ENCODE measurements at places on chromosomes 7 and 10.

DNA sequence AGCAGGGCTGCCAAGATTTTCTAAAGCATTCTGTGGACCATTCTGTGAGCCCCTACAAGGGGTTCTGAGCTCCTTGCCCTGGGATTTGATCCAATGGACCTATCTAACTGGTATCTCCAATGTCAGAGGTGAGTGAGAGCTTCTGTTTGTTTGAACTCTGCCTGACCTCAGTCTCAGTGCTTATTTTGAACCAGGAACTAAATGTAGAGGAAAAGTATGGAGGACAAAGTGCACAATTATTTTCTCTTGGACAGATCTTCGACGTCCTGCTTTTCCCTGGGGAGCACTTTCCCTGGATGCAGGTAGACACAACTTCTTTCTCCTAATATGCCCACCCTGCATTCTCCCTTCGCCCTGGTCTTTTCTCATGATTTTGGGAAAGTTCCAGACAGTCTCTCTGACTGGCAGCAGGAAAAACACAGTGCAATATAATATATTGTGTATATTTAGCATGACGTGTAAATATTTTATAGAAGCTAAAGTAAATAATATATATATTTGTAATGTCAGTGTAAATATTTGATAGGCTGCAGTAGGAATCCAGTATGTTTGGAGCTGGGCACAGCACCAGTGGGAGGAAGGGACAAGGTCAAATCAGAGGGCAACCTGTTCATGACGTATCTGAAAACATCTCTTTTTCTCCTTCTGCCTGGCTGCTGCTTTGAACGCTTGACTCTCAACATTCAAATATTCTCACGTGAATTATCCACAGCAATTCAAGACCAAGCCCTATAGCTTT, 184.0 kb upstream of the LYZL1 start:
- DNase-seq, result no peak

DNA sequence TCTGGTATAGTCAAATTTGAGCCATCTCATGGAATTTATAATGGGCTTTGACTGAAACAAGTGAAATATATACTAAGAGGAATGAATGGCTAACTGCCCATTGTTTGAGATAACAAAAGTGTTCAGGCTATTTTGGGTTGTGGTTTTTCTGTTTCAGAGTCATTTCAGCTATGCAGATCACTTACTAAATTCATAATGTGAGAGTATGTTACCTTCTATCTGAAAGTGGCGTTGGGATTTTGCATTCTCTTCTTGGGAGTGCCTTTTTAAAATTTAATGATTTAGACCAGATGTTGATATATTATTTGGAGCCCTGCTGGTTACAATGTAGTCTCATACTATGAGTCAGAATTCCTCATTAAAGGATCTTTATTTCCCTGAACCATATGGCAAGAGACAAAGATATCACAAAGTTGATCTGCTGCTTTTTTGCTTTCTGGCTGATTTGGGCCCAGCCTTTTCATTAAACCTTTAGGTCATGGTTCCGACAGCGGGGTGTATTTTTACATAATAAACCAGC, 10.4 kb downstream of the VCL start:
- DNase-seq, result no peak

GRCh38 chr10:130921461-130921860, 390.1 kb downstream of the TCERG1L start:
- DNase-seq, result no peak

GRCh38 chr10:21130108-21130507, 233.0 kb upstream of the NEBL start:
- no peak for DNase-seq

- DNase-seq, result no peak
Observed at GRCh38 chr10:69846293-69846921, 44.7 kb downstream of the COL13A1 start.

- DNase-seq, result no peak
Observed at GRCh38 chr10:47136866-47137265, 163.1 kb upstream of the GDF10 start.
